ENCODE measurements at places on chromosomes 3 and 15.

DNA sequence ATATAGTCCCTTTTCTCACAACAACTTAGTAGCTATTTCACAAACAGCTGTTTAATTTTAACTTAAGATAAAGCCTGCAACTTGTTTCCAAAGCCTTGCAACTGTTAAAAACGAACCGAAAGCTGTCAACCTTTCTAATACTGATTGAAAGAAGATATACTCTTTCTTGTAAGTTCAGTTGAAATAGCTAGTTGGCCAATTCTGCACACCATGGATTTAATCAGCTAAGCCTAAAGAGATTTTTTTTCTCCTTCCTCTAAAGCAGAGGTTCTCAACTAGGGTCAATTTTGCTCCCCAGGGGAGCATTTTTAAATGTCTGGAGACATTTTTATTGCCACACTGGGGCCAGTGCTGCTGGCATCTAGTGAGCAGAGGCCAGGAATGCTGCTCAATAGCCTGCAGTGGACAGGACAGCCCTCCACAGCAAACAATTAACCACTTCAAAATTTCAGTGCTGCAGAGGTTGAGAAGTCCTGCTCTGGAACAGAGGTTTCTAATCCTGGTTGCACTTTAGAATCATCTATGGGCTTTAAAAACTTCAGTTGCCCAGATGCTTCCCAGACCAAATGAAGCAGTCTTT is 26.2 kb downstream of the MINDY4B start:
- no peak for ATAC-seq

- peak; percentile 36 for ATAC-seq
These were observed 1.5 kb downstream of the CHSY1 start for GRCh38 chr15:101250341-101250831.

- ATAC-seq = no peak
These were observed 33.4 kb upstream of the RAB6B start for GRCh38 chr3:133928903-133929607.

DNA sequence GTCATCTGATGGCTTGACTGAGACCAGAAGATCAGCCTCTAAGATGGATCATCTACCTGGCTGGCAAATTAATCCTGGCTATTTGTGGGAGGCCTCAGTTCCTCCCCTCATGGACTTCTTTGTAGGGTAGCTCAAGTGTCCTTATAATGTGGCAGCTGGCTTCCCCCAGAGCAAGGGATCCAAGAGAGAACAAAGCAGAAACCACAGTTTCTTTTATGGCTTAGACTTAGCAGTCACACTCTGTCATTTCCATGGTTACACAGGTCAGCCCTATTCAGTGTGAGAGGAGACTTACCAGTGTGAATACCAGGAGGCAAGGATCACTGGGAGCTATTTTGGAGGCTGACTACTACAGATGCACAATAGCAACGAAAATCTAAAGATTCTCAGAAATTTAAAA is 15.3 kb upstream of the ARL14 start:
- no peak for ATAC-seq

- no peak for ATAC-seq
These were observed at the start of gene MEGF11 for GRCh38 chr15:66253418-66254088. Gene MEGF11, minus strand, starts transcription at chr15:66253750. Its CDS starts 125,347 bp downstream, at chr15:66128403.

DNA sequence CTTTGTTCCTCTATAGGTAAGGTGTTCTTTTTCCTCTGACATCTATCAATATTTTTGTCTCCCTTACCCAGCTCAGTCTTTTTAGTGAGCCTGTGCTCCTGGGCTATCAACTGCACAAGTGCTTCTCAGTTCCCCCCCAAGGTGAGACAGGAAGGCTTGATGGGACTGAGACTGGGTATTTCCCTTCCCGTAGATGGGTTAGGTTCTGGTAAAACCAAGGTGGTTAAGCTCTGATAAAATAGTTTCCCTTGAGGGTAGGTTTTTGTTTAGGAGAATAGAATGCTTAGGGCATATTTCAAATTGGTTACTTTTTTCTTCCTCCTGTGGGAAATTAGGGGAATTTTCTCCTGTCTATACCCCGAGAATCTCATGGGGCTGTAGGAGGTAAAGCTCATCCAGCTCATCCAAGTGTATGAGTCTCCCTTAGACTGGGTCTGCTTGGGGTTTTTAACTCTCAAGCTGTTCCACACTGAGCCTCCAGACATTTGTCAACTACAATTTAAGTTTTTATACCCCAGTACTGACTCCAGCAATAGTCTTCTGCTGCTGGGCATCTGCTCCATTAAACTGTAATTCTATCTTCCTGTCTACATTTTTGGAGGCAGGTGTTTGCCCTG is 44.9 kb downstream of the OXSR1 start:
- ATAC-seq = no peak

DNA sequence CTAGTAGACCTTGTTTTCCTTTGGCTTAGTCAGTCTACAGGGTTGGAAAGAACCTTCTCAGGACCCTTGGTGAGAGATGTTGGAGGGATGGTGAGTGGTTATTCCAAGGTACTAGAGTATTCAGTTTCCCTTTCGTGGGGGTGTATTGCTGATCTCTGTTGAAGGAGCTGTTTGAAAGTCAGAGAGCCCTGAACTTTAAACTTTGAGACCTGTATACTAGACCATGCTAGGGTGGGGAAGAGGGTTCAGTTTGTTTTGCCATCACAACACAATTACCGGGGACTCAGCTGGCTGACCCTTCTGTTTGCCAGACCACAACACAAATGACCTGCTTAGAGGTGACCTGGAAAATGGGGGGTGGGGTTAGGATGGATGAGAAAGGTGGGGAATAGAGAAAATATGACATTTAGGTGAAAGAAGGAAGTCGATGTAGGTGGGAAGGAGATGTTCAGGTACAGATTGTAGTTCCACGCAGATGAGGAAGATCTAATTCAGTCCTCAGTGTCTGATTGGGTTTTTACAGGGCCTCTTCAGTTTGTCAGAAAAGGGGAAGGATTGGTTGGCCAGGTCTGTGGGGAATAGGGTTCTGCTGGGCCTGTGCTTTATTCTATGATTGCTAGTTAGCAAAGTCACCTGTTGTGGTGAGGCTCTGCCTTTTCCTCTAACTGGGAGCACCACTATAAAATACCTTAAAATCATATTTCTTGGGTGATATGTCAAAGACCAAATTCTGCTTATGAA is 6.8 kb downstream of the UBE2E2 start:
- no peak for ATAC-seq

GRCh38 chr3:11539218-11539617 is 104.5 kb downstream of the VGLL4 start:
- ATAC-seq = no peak

- no peak for ATAC-seq
These were observed 224.9 kb upstream of the COL8A1 start for GRCh38 chr3:99413504-99413903.

- ATAC-seq = no peak
These were observed 18.4 kb downstream of the GCSAM start for GRCh38 chr3:112114576-112115160.

DNA sequence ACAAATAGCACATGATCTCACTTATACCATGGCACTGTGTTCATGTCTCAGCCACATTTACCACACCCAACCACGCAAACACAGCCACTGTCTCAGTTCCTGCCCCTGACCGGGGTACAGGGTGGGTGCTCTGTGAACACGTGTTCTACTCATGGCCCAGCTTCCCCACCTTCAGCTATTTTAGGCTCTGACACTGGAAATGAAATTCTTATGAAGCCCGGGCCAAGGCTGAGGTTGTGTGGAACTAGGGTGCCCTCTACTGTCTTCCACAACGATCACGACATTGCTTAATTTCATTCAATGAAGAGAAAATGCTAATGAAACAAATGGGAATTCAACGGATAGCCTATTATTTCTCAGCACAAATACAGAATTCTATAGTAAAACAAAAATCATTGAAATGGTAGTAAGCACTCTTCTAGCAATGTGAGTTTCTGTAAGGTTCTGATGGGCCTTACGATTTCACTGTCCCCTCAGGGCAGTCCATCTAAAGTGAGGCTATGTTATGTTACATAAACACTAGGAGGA is 2.1 kb upstream of the GABRA5 start:
- ATAC-seq = peak; percentile 52

DNA sequence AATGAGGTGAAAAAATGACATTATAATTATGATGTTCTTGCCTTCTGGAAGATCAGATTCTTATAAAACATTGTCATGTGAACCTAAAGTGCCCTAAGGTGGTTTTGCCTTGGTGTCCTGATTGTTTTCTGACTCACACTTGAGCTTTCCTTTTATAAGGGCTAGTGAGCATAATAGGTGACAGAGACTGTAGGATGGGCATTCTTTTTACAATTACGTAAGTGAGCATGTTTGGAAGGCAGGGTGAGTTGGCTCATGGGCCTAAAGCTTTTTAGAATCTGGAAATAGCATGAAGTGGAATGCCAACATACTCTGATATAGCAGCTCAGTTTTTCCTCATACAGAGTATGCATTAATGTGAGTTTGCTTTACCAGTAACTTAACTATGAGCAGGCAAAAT is 41.2 kb downstream of the CRYBG3 start:
- peak; percentile 90 for ATAC-seq

- ATAC-seq = no peak
These were observed 202.6 kb downstream of the TIGIT start for GRCh38 chr3:114496466-114496865.

GRCh38 chr3:157868196-157868595 is 238.0 kb downstream of the SHOX2 start:
- no peak for ATAC-seq

- ATAC-seq = no peak
These were observed 1.1 kb downstream of the PLXNB1 start for GRCh38 chr3:48428572-48429316.

DNA sequence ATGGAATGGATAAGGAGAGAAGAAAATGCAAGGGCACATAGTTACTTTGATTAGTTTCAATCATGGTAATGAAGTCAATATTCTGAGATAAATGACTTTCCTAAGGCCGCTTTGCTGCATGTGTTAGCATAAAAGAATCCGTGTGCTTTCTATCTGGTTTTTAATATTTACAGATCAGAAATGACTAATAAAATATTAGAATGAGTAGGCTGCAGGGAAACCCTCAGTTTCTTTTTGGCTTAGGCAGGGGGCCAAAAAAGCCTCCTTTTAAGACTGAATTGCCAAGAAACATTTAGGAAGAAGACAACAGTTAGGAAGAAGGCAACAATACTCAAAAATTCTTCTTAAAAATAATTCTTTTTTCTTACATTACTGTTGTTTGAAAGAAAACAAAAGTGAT is 11.6 kb downstream of the NEK11 start:
- ATAC-seq = no peak

GRCh38 chr15:64739577-64740143 is 35.7 kb downstream of the RBPMS2 start:
- no peak for ATAC-seq

DNA sequence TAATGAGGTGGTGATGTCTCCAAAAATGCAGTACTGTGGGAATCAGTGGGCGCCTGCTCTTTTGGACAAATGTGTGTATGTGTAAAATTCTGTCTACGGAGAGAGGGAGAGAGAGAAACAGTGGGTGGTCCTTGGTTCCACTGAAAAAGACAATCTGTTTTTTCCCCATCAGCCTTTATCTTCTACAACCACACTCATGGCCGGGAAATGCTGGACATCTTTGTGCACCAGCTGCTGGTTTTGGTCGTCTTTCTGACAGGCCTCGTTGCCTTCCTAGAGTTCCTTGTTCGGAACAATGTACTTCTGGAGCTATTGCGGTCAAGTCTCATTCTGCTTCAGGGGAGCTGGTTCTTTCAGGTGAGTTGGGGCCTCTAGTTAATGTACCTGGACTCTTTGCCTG is 51.2 kb upstream of the ADGRG7 start:
- no peak for ATAC-seq

DNA sequence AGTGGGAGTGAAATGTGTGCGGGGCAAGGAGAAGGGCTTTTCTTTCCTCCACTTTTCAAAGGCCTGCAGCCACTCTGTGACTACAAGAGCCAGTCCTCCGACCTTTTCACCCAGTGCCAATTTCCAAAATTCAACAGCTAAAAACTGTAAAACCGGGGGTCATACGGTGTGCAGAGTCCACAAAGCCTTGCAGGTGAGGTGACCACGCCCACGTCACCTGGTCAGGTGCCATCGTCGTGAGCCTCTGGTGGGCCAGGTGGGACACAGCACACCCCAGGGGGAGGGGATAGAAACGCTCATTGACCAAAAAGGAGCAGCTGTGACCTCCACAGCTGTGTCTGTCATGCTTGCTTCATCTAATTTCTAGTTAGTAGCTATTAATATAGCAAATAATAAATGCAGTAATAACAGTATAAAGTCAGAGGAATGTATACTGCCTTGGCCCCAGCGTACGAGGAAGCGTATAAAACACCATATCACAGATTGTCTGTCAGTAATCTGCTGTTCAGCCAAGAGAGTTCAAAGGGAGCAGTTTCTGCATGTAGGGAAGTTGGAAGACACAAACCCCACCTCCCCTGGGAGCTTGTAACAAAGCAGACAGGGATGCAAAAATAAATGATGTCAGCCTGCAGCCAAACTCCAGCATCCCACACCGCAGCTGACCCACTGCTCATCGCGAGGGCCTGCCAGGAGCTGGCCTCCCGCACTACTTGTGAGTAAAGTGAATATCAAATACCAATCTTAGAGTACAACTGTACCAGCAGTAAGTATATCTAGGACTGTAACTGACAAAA is 86.7 kb downstream of the VGLL4 start:
- no peak for ATAC-seq

DNA sequence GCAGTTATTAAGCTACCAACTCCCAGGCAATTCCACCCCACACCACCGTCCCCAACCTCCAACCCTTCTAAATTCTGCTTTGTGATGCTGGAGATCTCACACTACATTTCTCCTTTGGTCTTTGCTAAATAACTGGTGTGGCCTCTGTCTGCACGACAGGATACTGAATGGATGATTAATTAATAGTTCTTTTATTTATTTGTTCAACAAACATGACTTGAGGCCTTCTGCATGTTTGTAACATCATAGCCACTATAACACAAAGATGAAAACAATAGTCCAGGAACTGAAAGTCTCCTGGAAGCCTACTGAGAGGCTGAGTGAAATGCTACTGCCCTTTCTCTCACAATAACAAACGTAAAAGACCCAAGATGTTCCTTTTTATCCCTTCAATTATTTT is 609.5 kb upstream of the UBE2E2 start:
- ATAC-seq = no peak
